CD4-positive, alpha-beta T cell treated with Interleukin-4 for 4 hours (primary cell): ENCODE measurements at places on chromosomes 6 and 20.

DNA sequence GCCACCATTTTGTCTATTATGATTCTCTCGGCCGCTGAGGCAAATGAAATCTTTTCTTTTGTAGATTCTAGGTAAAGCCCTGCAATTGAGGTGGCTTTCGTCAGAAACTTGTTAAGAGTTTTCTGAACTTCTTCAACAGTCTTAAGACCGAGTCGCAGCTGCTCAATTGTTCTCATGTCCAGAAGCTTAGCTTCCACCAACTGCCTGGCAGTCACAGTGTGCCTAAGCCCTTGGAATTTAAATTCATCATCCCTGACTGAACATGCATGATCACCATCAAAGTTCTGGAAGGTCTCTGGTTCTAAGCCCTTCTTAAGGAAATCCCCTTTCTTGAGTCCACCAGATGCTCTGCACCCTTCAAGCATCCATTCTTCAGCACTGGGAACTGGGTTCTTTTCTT is 25.7 kb downstream of the DST start:
- no peak for DNase-seq

- no peak for DNase-seq
Observed at GRCh38 chr20:22466447-22467171, 117.8 kb downstream of the FOXA2 start.

- no peak for DNase-seq
Observed at GRCh38 chr6:13924949-13925881, at the start of gene RNF182. RNF182 (plus strand) TSS chr6:13924952; CDS start chr6:13977120, 52,168 bp downstream.

- DNase-seq = no peak
Observed at GRCh38 chr6:77217896-77218295, 245.4 kb downstream of the HTR1B start.

GRCh38 chr6:68040780-68041179 is 594.3 kb upstream of the ADGRB3 start:
- DNase-seq = no peak

GRCh38 chr6:107396211-107396610 is 63.2 kb downstream of the PDSS2 start:
- DNase-seq = no peak

- no peak for DNase-seq
Observed at GRCh38 chr20:20491784-20492264, 123.9 kb downstream of the INSM1 start.

- no peak for DNase-seq
Observed at GRCh38 chr6:37320646-37321045, 33.1 kb upstream of the RNF8 start.

DNA sequence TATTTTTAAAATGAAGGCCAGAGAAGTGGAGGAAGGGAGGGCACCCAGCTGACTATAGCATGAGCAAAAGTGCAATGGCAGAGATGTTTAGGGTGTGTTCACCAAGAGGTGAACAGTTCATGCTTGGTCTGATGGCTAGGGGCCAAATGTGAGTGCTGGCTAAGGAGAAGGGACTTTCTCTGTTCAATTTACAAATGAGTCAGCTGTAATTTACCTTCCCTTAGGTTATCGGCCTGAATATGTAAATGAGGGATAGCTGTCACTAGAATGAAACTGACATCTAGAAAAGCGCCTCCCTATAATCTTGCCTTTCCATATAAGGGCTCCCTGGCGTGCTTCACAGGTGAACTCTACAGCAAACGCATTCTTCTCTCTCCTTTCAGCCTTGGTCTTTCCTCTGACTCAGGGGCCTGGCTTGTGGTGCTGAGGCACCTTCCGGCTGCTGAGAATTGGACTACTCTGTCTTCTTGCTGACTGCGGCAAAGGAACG is 114.7 kb upstream of the BACH2 start:
- DNase-seq = peak; percentile 93

DNA sequence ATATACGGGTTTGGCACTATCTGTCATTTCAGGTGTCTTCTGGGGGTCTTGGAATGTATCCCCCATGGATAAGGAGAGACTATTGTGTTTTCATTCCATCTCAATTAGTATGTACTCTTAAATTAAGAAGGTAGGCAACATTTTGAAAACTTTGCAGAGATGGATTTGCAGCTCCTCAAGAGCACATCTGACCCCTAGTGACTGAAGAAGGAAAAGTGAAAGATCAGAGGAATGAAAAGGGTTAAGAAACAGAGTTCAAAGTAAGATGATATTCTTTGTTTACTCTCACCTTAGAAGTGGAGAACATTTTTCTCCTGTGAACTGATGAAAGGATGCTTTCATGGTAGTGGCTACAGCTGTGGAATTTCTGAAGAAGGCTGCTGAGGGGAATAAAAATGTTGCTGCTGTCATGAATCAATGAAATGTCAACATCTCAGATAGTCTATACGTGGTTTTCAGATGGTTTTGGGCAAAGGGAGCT is 41.5 kb downstream of the SH3BGRL2 start:
- DNase-seq = peak; percentile 29

DNA sequence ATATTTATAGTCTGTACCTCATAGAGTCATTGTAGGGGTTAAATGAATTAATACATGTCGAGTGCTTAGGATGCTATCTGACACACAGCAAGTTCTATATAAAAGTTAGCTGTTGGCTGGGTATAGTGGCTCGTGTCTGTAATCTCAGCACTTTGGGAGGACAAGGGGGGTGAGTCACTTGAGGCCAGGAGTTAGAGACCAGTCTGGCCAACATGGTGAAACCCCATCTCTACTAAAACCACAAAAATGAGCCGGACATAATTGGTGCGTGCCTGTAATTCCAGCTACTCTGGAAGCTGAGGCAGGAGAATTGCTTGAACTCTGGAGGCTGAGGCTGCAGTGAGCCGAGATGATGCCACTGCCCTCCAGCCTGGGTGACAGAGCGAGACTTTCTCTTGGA is 222.9 kb downstream of the UBE3D start:
- DNase-seq = no peak

DNA sequence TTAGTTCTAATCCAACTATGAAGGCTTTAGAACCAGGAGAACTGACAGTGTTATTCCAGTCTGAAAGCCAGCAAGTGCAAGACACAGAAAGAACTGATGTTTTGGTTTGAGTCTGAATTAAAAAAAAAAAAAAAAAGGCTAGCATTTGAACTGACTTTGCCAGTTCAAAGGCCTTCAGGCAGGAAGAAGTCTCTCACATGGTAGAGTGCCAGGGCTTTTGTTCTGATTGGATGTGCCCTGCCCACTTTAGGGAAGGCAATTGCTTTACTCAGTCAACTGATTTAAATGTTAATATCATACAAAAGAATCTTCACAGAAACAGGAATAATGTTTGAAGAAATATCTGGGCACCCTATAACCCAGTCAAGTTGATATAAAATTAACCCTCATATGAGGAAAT is 212.2 kb downstream of the HIVEP2 start:
- DNase-seq = no peak

DNA sequence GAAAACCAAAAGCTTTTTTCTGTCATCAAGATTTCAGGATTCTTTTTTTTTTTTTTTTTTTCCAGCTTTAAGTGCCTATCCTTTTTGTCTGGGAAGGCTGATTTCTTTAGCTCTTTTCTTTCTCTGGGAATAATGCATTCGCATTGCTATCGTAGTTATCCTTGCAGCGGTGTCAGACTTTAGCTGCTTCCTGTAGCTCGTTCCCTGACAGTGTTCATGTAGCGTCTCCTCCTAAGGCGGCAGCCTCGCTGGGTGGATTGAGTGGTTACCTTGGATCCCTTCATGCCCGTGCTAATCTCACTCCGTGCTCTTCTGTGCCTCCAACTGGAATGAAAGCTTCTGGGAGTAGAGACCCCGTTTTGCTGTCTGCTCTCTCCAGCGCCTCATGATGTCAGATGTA is 43.1 kb downstream of the UST start:
- no peak for DNase-seq

DNA sequence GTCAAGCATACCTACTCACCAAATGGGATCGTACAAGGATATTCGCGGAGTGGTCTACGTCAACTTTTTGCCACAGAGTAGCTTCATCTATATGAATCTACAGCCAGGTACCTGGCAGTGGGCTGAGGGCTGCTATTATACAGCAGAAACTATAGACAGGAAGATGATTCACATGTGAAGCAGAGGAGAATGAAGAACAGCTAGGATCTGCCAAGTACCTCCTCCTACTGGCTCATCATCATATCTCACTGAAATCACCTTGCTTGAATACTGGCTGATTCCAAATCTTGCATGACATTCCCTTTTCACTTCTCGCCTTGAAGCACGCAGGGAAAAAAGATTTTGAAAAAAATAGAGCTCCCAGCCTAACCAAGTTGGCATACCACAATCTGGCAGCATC is 488.7 kb upstream of the NRSN1 start:
- no peak for DNase-seq

DNA sequence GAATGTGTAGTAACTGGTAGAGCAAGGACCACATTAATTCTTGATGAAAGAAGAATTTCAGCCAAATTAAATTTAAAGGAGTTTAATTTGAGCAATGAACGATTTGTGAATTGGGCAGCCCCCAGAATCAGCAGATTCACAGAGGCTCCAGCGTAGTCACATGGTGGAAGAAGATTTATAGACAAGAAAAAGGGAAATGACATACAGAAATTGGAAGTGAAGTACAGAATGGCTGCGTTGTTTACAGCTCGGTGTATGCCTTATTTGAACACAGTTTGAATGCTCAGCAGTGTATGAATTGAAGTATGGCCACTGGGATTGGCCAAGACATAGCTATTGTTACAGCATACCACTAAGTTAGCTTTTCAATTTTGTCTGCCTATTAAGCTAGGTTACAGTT is 173.6 kb upstream of the ARG1 start:
- no peak for DNase-seq

DNA sequence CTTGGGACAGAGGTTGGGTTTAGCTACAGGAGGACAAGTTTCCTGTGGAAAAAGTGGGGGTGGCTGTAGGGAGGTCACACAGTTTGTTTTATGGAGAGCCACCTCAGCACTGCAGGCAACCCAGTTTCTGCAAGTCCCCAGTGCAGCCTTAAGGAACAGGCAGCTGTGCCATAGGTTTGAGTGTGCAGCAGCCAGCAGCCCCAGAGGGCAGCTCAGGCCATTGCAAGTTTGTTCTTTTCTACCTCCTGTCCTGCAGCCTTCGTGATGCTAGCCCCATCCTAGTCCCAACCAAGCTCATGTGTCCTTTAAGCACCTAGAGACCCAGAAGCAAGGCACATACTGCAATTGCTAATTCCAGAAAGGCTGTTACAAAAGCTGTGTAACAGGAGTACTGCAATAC is 58.8 kb downstream of the ZBTB9 start:
- DNase-seq = no peak

DNA sequence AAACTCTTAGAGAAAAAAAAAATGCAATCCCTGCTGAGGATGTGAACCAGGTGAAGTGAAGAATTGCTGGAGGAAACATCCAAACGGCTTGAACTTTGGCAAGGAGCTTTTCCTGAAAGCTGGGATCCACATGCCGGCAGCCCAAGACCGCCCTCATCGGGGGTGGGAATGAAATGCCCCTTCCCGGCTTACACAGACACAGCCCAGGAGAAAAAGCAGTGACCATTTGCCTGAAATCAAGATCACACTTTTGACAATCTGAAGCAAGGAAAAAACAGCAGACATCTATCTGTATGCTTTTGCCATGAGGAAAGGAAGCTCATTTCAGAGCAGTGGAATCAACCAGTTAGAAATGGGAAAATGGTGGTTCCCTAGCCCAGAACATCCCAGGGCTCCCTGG is 254.5 kb downstream of the TAF4 start:
- no peak for DNase-seq

- DNase-seq = no peak
Observed at GRCh38 chr6:56866917-56867522, 87.9 kb upstream of the BEND6 start.

- no peak for DNase-seq
Observed at GRCh38 chr6:97765461-97765860, 482.4 kb upstream of the MMS22L start.

DNA sequence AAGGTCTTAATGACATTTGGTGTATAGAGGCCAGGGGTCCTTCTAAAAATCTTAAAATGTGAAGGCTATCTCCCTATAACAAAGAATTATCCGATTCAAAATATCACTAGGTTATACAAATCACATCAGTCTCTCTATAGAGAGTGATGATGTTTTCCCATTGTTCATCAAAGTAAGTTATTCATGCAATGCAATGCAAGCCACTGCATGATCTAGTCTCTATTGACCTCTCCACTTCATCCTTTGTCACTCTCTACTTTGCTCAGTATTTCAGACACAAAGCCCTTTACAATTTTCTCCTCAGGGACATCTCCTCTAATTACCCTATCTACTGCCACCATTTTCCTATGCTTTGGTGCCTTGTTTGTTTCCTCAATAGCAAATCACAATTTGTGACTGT is 628.0 kb downstream of the HTR1B start:
- no peak for DNase-seq
